SJSA1 (cell line): ENCODE measurements at places on chromosomes 11 and 22. TPM values are rescaled to one million over a fixed set of nuclear protein-coding genes. Genes with fewer than 3 reads are reported as not detected.
A peak's percentile ranks its signal among the peaks of the same experiment; 100 is the strongest.

GRCh38 chr11:47994417-47994816 lies 14.1 kb downstream of the PTPRJ start:
- DNase-seq: no peak

GRCh38 chr11:112223121-112223520 lies 3.1 kb upstream of the PTS start:
- no peak for DNase-seq

Gene ENTHD1
- total RNA-seq: not detected in 2 replicates

Gene DBX1
- not detected in 2 replicates for total RNA-seq

Gene OR10A5
- not detected in 2 replicates for total RNA-seq

Gene WEE1
- total RNA-seq: 36.1 and 44.3 TPM in 2 replicates

- DNase-seq: peak; percentile 78
These were observed at the start of gene DGKZ for GRCh38 chr11:46346886-46347636. DGKZ (plus strand) TSS chr11:46347463; CDS start chr11:46347660, 197 bp downstream.

Gene DEPDC5
- total RNA-seq: 6.5 and 11.9 TPM in 2 replicates

Gene DDI1
- not detected in 2 replicates for total RNA-seq

GRCh38 chr11:45102810-45103621 lies 43.4 kb upstream of the PRDM11 start:
- peak; percentile 97 for DNase-seq

GRCh38 chr11:56916587-56916986 lies 72.1 kb upstream of the OR5AK2 start:
- no peak for DNase-seq

DNA sequence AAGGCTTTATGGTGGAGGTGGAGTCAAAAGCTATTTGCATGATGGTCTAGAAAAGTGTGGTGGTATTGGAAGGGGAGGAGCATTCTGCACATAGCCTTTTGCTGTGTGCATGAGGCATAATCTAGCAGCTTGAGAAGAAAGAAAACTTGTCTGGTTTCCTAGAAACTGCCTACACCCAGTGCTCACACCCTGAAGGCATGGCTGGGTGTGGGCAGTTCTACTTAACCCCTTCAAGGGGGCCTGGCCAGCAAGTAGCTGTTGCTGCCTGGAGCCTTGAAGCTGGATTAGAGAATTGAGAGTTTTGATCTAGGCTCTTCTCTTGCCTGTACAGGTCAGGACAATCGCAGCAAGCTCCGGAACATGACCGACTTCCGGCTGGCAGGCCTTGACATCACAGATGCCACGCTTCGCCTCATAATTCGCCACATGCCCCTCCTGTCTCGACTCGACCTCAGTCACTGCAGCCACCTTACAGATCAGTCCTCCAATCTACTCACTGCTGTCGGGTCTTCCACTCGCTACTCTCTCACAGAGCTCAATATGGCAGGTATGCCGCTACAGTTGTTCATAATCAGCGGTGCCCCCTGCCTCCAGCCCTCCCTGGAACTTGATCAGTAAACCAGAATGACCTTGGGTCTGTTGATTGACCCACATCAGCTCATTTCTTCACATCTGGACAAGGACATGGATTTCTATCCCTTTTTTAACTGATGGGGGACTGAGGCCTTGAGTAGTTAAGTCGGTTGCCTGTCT lies 12.2 kb upstream of the GRK2 start:
- peak; percentile 42 for DNase-seq

GRCh38 chr22:28922540-28923244 lies 39.3 kb downstream of the ZNRF3 start:
- no peak for DNase-seq

DNA sequence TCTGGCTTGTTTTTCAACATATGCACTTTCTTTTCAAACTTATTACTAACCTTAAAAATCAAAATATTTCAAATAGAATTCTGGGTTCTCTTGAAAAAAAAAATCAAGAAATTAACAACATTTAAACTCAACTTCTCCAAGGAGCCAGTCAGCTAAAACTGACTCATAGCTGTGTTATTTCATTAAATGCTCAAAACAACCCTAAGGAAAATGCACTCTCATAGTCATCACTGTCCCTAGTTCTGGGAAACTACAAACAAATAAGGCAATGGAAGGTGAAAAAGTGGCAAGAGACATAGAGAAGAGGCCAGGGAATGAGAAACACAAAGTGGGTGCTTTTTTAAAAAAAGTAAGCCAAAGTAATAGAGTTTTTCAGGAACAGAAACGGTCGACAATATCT lies 4.1 kb upstream of the ARHGAP20 start:
- no peak for DNase-seq

- DNase-seq: no peak
These were observed 429 bp downstream of the VEGFB start for GRCh38 chr11:64234647-64235379.

Gene RIMBP3C
- 0.76 and 0.81 TPM in 2 replicates for total RNA-seq

Gene TUBA8
- 0.42 and 0.91 TPM in 2 replicates for total RNA-seq
